Neural cell (in vitro differentiated cells): ENCODE measurements at places on chromosomes 3 and 15. TPM values are rescaled to one million over a fixed set of nuclear protein-coding genes. Genes with fewer than 3 reads are reported as not detected.

The PPM1L gene
- polyA plus RNA-seq: 24.9 and 28.3 TPM in 2 replicates

The SLC12A1 gene
- 0.54 and 0.67 TPM in 2 replicates for polyA plus RNA-seq

The RAD51 gene
- 0.22 TPM in 1 of 2 replicates, not detected in the other for polyA plus RNA-seq

The SI gene
- not detected in 2 replicates for polyA plus RNA-seq

The MUC20 gene
- 1.8 and 3.0 TPM in 2 replicates for polyA plus RNA-seq

The UBL7 gene
- polyA plus RNA-seq: 66.1 and 70.7 TPM in 2 replicates

The FGD5 gene
- 0.42 TPM in 1 of 2 replicates, not detected in the other for polyA plus RNA-seq

The COL8A1 gene
- polyA plus RNA-seq: 0.04 and 0.92 TPM in 2 replicates

The KLHL40 gene
- not detected in 2 replicates for polyA plus RNA-seq

The WDR93 gene
- polyA plus RNA-seq: 0.41 TPM in 1 of 2 replicates, not detected in the other

The GLDN gene
- 0.58 and 1.8 TPM in 2 replicates for polyA plus RNA-seq

The CCNL1 gene
- 186 and 199 TPM in 2 replicates for polyA plus RNA-seq

The CHRNB4 gene
- not detected in 2 replicates for polyA plus RNA-seq
